IPS DF 19.7 (cell line): ENCODE measurements at places on chromosomes 3 and 15.

GRCh38 chr3:70607469-70607868 is 295.0 kb upstream of the MDFIC2 start:
- no peak for DNase-seq

DNA sequence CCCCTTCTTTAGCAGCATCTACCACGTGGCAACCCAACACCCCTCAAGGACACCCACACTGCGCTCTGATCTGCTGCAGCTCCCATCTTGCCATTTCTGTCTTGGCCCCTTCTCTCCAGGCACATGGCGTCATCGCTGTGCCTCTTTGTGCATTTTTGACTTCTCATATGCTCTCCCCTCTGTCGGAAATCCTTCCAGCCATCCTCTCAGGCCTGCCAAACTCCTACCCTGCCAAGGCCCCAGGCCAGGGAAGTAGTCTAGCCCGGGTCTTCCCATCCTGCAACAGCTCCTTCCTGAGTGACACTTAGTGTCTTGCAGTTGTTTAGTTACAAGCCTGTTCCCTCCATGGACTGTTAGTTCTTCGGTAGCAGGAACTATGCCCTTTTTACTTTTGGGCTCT is 34.0 kb upstream of the CTXND1 start:
- DNase-seq = no peak

- no peak for DNase-seq
These were observed 22.5 kb downstream of the KCTD6 start for GRCh38 chr3:58514405-58514804.

- no peak for DNase-seq
These were observed 72.9 kb downstream of the CLASP2 start for GRCh38 chr3:33645060-33645647.

GRCh38 chr15:54032066-54032465 is 53.8 kb downstream of the UNC13C start:
- DNase-seq = no peak

- no peak for DNase-seq
These were observed 53.4 kb downstream of the FILIP1L start for GRCh38 chr3:100060685-100061484.

DNA sequence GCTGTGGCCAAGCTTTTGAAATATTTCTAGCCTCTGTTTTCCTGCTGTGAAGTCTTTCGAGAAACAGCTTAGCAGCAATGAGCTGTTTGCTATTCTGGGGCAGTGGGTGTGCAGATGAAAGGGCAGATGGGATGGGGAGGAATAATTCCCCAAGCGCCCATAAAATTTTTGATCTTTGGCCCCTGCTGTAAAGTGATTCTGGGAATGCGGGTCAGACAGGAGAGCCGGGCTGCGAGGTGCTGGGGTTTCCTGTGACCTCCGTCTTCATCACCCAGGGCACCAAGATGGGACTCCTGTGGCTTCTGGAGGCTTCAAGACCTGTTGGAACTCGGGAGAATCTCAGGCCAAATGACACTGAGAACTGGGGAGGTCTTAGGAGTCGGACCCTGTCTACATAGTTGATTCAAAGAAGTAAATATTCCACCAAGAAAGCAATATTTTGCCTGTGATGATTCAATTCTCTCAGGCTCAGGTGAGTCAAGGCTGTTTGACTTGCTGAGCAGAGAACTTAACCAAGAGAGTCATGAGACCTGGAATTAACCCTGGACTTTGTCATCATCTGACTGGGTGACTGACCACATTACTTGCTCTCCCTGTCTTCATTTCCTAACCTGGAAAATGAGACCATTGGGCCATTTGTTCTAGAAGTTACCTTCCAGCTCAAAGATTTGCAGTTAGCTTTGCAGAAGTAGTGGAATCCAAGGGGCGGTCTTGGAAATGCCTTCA is 86.4 kb downstream of the POLR2M start:
- no peak for DNase-seq

GRCh38 chr3:51706788-51707731 is at the start of gene GRM2:
Gene GRM2 (plus strand): TSS chr3:51707068. CDS start chr3:51708984, 1,916 bp downstream.
- peak; percentile 78 for DNase-seq

- DNase-seq = no peak
These were observed 3.3 kb upstream of the VILL start for GRCh38 chr3:37987315-37987697.

- DNase-seq = no peak
These were observed 5.3 kb upstream of the DAPK2 start for GRCh38 chr15:64051407-64052259.

- DNase-seq = no peak
These were observed 187.1 kb downstream of the UACA start for GRCh38 chr15:70576276-70576675.

DNA sequence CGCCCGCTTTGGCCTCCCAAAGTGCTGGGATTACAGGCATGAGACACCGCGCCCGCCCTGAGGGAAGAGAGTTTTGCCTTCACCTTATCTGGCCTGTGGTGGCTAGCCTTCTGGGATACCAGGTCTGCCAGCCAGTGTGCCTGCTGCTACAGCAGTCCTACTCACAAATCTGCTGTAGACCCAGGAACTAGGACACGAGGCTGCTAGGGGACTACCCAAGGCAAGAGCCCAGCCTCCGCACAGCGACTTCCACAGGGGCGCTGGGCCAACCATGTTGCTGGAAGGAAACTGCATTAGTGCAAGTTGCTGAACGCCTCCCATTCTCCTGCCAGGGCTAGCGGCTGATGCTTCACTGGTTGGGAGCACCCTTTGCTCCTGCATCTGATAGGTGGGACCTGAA is 53.7 kb downstream of the DHX30 start:
- no peak for DNase-seq

- DNase-seq = peak; percentile 61
These were observed 1.3 kb downstream of the DNAH1 start for GRCh38 chr3:52317208-52318000.

- DNase-seq = no peak
These were observed 3.7 kb downstream of the NR2F2 start for GRCh38 chr15:96334017-96334704.

DNA sequence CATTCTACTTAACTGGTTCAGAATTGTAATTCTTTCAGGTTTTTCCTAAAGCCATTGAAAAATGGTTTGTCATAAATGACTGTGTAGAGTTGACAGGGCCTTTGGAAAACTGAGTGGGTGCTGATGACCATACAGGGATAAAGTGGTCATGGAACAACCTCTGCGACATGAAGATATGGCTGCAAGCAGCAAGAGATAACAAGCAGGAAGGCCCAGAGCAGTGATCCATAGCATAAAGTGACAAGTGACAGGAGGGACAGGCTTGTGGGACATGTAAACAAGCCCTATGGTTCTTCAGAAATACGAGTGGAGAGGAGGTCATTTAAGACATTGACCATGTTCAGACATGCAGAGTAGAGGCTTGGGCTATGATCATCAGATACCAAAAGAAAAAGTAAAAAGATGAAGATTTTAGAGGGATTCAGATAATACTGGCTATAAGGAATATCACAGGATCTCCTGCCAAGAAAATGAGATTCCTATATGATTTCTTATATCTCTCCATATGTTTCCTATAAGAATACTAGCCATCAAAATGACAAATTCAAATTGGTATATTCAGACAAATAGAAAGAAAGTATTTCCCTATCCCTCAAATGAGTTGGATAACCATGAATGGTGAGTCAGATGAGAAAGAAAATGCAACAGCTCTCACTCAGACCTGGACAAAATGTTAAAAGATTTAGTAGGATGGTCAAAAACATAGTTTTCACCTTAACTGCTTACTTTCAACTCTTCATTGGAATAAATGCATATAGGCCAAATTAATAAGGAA is 827.6 kb upstream of the CFAP20DC start:
- DNase-seq = no peak

DNA sequence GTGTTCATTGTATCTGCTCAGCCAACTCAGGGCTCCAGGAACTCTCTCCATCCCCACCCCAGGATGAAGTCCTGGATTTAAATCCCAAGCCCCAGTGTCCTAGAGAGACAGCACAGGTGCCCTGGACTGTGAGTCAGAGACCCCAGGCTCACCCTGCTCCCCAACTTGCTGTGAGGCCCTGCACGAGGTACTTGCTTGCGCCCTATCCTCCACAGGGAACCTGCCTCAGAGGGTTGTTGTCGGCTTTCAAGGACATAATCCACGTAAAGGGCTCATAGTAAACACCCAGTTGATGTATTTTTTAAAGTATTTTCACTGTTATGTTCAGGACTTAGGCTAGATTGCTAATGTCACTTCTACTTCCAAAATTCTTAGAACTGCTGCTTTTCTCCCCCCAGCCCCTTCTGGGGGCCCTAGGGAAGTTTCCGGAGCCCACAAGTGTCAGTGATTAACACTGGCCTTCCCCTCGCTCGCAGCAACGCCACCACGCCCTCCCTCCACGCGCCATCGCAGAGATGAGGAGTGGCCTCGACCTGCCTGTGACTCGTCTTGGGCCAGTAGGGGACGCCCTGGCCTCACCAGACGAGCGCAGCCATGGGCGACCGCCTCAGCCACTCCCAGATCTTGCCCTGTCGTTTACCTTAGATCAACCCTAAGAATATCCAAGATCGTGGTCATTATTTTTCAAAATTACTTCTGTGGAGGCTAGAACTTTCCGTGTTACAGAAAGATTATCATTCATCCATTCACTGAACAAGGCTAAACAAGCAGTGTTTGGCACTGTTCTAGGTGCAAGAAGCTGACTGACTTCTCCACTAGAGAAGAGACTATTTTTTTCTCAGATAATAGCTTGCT is 6.0 kb upstream of the SRP14 start:
- DNase-seq = no peak

DNA sequence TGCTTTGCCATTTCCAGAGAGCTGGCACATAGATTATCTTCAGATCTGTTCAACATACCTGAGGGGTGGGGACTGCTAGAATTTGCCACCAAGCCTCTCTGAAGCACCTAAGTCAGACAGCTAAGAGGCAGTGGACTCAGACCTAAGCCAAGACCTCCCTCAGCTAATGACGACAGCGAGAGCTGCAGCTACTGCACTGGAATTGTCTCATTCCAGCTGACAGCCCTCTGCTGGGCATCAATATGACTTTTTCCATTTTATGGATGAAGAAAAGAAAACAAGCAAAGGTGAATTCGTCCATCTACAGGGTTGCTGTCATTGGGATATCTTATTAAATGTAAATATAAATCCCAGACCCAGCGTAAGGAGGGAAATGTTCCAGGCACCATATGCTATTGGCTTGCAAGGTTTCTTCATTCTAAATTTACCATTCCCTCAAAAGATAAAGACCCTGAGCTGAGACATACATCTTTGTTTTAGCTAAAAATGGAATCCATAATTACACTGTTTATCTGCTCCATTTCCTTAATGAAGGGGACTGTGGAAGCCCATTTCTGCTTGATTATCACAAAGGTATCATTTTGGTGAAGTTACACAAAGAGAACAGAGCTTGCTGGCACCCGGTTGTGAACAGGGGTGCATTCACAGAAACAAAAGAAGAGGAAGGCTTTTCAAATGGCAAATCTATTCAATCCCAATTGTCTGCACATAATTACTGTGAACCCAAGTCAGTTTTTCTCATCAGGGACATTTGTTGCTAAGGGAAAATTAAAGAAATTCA is 85.5 kb upstream of the LRTM1 start:
- DNase-seq = no peak

DNA sequence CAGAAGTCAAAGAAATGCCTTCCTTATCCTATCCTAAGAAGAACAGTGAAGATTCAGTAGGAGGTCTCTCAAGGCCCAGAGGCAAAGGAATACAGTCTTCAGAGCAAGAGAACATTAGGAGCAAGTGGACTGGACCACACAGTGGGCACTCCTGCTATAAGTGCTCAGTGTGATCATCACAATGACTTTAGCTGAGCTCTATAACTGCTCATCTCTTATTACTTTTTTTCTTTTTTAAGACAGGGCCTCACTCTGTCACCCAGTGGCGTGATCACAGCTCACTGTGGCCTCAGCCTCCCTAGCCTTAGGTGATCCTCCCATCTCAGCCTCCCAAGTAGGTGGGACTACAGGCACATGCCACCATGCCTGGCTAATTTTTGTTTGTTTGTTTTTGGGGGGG is 48.1 kb downstream of the COL8A1 start:
- no peak for DNase-seq
